IPS-NIHi11 (cell line): ENCODE measurements at places on chromosomes 1 and 21.

- DNase-seq: no peak
Measured at GRCh38 chr1:50488356-50488755, 65.1 kb upstream of the DMRTA2 start.

DNA sequence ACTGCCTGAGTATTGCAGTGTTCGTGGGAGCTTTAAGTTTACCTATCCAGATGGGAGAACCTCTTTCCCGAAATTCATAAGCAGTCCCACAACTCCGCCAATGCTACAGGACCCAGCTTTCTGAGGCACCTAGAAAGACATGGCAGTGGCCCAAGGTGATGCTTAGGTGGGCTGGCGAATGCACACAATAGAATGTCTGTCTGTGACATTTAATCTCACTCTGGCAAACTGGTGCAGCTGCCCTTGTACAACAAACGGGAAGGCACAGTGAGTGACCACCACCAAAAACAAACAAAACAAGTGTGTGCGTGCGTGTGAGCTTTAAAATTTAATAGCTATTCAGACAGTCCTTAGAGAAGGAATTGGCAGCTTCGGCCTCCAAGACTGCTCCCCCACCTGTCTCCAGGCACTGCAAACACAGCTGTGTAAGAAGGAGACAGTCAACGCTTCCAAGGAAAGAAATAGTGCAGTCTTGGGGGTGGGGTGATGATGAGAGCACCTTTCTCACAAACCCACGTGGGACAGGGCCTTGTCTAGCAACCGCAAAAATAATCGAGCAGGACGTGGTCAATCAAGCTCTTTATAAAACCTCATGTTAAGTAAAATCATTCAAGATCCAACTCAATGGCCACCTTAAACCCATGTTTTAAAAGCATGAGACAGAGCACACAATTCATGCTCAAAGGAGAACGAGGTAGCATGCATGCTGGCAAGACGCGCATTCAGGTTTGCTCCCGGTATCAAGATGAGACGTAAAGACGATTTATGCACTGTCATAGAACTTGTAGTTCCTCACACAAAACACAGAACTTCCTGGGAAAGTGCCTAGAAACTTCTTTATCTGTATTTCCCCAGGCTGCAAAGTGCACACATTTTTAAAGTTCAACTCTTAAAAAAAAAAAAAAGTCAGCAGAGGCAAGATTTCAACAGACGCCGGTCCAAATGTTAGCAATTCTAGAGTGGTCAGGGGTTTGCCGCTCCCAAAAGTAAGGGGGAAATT, 84.1 kb downstream of the TM2D1 start:
- no peak for DNase-seq

DNA sequence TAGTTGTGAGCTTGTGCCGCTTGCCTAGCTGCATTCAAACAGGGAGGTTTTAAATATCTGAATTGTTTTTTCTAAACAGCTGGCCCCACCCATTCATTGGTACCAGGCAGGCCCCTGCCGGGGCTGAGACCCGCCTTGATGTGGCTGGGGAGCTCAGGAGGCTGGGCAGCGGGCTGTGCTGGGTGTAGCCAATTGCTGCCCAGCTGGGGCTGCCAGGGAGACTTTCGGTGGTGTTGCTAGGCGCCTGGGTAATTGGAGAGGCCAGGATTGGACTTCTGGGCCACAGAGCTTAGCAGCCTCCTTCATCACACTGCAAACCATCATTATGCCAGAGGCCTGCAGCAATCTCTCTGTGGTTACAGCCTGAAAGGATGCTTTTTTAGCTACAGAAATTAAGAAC, 12.2 kb downstream of the RHBDL2 start:
- DNase-seq: peak; percentile 72

- no peak for DNase-seq
Measured at GRCh38 chr1:155329980-155330598, 9.4 kb downstream of the RUSC1 start.

- no peak for DNase-seq
Measured at GRCh38 chr21:15273244-15273643, 208.4 kb upstream of the NRIP1 start.

- no peak for DNase-seq
Measured at GRCh38 chr1:165851034-165851658, 23.7 kb downstream of the UCK2 start.

- no peak for DNase-seq
Measured at GRCh38 chr21:25619198-25619597, 11.9 kb upstream of the MRPL39 start.

- DNase-seq: no peak
Measured at GRCh38 chr1:81484284-81484683, 316.4 kb upstream of the ADGRL2 start.

DNA sequence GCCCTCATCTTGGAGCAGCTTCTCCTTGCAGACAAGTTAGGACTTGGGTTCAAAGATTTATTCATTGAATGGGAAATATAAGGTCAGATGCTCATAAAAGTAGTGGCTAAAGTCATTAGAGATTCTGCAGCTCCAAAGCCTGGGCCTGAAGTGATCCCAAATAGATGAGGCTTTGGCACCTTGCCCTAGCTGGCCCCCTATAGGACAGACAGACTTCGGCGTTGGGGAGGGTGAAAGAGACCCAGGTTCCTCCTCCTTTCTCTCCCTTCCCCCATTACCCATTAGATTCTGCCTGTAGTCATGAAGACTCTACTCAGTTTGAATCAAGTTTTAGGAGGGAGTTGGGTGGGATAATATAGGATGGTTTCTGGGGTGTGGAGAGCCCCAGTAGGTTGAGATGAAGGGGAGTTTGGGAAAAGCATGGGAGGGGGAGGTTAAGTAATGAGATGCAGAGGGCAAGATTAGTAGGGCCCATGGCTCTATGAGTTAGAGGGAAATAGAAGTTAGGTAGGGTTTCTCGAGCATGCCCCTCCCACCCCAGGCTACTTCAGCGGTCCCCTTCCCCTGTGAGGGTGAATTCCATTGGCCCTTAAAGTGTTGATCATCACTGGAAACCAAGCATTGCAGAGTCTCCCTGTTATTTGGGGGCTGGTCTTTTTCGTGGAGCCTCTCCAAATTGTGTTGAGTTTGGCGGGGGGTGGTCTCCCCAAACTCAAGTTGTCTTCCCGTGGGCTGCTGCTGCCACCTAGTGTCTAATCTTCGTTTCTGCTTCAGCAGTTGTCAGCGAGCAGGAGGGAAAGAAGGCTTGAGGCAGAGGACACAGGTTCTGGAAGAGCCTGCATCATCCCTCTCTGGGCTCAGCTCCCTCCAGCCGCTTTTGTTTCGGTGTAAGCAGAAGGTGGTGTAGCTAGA, 2.1 kb upstream of the AHDC1 start:
- no peak for DNase-seq

GRCh38 chr1:206774093-206774492, 1.8 kb upstream of the IL10 start:
- no peak for DNase-seq

DNA sequence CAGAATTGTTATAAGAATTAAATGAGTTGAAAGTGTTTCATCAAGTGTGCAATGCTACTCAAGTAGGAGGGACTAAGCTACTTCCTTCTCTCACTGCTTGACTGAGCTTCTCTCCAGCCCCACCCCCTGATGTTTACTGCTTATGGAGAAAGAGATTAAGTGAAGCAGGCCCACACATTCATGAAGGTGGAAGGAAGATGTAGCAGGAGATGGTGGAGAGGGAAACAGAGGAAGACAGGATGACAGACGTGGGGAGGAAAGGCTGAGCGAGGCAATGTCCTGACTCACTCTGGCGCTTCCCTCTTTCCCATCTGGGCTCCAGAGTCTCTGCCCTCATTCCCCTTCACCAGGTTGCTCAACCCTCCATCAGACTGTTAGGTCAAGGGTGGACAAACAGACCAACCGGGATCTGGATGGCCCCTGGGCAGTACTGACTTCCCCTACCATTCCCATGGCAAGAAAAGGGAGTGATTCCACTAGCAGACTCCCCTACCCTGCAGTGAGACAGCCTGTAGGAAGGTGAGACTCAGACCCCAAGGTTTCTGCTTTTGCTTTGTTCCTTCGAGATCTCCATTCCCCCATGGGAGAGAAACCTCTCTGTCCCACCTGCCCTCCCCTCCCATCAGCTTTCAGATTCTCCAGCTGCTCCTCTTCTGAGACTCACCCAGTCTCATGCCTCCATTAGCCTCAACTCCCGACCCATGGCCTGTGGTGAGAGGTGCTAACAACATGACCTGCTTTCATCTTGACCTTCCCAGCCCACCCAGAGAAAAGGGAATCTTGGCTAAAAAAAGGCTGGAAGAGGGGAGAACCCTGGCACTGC, 3.1 kb upstream of the ARHGEF2 start:
- DNase-seq: no peak
